Fibroblast of upper back skin (primary cell): ENCODE measurements at places on chromosomes 12 and 14.

DNA sequence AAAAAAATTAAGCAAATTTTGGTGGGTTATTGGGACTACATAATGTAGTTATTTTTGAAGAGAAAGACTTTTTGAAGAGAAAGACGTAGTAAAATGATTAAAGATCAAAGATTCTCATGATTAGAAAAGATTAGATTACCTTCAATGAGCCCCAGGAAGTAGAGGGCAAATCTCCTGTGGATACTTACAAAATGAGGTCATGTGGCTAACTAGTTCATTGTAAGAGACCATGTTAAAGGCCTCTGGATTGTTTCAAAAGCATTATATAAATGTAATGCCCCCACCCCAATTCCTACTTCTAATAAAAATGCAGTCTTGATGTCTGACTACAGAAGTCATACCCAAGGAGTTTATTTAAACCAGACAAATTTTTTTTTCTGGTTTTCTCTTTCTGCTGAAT, 93.3 kb downstream of the ERGIC2 start:
- DNase-seq, result no peak

DNA sequence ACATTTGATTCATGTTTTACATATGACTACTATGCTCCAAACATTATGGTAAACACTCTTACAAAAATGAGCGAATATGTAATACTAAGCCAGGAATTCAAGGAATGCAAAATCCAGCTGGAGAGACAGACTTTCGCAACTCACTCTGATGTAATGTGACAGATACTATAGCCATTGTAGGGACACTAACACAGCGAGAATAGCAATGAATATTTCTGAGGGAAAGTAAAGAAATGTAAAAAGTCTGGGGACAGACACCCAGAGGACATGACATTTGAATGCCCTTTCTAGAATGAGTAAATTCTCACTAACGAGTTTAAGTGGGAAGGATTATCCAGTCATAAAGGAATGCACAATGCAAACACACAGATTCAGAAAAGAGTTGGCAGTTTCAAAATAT, 121.9 kb downstream of the PIK3C2G start:
- DNase-seq, result peak; percentile 93

DNA sequence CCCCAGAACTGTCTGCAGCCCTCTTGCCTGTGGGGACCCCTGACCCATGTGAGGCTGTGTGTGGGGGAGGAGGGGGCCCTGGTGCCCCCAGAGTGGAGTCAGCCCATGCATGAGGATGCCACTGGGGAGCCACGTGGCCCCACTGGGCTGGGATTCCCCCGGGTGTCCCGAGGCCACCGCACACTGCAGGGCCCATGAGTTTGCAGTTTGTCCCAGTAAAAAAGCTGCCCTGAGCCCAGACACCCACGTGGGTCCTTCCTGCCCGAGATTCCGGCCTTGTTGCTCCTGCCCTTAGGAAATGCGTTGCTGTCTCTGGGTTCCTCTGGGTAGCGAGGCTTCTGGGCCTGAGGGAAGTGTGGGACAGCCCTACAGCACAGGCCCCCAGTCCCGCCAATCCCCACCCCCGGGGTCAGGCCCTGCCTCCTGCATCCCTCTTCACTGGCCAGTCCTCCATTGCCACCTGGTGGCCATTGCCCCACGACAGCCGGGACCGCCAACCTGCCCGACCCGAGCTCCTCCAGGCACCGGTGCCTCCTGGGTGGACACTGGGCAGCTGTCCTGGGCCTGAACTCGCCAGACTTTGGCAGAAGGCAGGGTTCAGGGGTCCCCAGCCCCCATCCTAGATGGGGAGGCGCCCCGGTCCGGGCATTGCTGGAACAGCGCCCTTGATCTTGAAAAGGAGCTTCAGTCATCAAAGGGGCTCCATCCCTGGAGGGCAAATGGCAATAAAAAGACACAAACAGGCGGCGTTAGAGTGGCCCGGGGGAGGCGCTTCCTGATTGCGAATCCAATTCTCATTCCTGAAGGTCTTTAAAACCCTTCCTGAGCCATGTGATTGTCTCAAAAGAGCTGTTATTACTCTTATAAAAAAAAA, 15.6 kb upstream of the C14orf180 start:
- peak; percentile 31 for DNase-seq

DNA sequence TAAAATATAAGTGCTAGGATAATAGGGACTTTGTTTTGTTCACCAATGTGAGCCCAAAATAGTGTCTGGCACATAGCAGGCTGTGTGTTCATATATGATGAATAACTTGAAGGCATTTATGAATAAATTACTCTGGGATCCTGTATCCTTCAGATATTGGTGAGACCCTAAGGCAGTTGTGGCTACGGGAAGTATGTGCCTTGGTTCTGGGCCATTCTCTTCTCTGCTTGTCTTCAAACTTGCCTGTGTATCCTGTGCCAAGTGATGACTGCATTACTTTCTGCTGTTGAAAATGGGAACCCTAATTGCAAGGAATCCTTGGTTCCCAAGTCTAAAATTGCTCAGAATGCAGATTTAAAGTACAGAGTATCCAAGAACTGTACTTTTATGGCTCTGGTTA, 67.6 kb upstream of the KTN1 start:
- DNase-seq, result peak; percentile 58

- DNase-seq, result no peak
Observed at GRCh38 chr12:4589941-4590340, 27.9 kb downstream of the DYRK4 start.

DNA sequence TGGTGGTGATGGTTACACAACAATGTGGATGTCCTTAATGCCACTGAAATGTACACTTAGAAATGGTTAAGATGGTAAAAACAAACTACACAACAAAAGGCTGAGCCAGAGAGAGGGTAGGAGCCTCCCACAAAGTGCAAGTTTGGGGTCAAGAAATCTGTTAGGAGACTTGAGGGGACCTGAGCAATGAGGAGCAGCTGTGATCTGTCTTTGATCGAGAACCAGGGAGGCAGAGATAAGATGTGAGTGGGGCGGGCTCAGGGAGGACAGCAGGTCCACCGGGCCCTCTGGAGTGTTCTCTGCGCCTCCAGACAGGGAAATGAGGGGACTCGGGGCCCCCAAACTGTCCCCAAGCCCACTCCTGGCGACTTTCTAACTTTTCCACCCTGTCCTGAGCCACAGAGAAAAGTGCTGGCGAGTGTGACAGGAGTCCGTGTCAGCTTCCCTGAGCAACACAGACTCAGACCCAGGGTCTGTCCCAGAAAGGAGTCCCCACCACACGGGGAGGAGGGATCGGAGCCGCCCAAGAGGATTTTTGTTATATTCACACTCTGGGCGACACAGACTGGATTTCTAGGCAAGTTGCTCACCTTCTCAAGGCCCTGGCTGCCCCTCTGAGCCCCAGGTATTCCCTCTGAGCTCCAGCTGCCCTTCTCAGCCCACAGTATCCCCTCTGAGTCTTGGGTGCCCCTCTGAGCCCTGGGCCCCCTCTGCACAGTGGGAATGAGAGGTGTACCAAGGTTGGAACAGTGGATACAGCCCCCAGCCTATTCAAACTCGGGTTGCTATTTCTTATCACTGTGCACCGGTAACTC, 11.5 kb upstream of the SCARB1 start:
- no peak for DNase-seq

DNA sequence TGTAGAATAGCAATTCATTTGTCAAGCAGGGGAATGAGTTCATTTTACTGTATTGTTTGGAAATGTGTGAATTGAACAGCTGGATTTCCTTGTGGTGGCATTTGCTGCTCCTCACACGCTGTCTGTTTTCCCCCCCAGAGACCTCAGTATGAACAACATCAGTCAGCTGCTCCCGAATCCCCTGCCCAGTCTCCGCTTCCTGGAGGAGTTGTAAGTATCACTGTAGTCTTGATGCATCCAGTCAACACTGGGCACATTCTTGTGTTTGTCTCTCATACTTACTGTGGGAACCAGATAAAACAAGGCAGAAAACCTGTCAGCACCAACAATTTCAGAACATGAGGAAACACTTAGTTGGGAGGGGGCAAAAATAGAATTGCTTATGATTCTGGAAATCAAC, 64.9 kb downstream of the LGR5 start:
- DNase-seq, result peak; percentile 14
